Endothelial cell (in vitro differentiated cells): ENCODE measurements at places on chromosomes 2 and 18.

GRCh38 chr2:9422321-9423099 lies 818 bp downstream of the ITGB1BP1 start:
- peak; percentile 21 for DNase-seq

GRCh38 chr2:216221811-216222210 lies 112.7 kb downstream of the XRCC5 start:
- DNase-seq = no peak

DNA sequence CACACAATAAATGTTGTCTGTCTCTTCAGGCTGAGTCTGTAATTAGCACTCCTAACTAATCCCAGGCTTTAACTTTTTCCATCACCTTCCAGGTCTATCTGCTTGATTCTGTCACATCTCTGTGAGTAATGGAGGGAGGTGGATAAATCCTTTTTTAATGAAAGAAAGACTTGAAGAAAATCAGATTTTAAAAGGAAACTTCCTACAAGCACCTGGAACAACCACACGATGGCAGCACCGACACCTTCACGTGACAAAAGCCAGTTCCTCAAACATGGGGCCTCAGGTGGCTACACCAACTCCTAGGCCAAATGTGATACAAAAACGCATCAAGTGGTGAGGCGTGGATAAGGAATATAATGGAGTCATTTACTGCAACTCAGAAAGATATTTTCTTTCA lies 41.8 kb downstream of the TGFBRAP1 start:
- DNase-seq = peak; percentile 37

DNA sequence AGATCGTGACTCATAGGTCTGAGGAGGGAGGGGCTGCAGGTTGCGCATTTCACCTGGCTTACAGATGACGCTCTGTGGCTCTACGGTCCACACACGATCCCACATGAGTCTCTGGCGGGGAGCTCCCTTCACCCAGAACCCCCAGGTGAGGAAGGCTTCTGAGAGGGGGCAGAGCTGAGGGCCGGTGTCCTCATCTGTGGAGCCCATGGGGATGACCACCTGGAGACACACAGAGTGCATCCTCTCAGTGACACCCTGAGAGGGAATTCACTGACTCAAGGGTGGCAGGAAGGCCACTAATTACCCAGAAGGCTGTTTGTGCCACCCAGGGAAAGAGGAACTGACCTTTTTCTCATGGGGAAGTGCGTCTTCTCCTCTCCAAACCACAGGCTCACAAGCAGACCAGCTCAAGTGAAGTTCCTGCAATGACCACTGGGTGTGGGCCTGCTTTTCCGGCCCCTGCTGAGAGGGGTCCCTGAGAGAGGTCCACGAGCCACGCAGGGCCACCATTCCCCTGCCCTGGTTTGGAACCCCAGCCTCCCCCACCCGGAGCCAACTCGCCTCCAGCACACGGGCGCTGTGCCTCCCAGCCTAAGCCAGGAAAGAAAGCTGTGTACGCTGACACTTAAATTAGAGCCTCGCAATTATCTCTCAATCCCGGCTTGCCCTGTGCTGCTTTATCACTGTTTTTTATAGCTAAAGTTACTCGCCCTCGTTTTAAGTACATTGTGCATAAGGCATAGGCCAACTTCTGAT lies 114.1 kb downstream of the BCL11A start:
- DNase-seq = peak; percentile 47

DNA sequence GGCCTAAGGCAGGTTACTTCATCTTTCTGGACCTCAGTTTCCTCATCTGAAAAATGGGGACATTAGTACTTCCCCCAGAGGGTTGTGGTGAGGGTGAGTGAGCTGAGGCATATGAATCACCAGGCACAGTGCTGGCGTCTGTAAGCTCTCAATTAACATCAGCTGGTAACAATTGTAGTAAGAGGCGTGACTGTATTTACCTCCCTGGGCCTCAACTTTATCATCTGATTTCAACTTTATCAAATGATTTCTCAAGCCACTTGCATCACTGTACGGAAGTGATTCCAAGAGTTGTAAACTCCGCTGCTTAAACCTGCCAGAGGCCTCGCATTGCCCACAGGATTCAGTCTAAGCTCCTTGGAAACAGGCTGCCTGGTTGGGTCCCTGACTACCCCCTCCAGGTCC lies 53.6 kb upstream of the PKDCC start:
- no peak for DNase-seq
